ENCODE measurements at places on chromosomes 5 and 9. TPM values are rescaled to one million over a fixed set of nuclear protein-coding genes. Genes with fewer than 3 reads are reported as not detected.

Gene RLN2
- total RNA-seq, result not detected

Gene LRRC14B
- 0.48 TPM for total RNA-seq

DNA sequence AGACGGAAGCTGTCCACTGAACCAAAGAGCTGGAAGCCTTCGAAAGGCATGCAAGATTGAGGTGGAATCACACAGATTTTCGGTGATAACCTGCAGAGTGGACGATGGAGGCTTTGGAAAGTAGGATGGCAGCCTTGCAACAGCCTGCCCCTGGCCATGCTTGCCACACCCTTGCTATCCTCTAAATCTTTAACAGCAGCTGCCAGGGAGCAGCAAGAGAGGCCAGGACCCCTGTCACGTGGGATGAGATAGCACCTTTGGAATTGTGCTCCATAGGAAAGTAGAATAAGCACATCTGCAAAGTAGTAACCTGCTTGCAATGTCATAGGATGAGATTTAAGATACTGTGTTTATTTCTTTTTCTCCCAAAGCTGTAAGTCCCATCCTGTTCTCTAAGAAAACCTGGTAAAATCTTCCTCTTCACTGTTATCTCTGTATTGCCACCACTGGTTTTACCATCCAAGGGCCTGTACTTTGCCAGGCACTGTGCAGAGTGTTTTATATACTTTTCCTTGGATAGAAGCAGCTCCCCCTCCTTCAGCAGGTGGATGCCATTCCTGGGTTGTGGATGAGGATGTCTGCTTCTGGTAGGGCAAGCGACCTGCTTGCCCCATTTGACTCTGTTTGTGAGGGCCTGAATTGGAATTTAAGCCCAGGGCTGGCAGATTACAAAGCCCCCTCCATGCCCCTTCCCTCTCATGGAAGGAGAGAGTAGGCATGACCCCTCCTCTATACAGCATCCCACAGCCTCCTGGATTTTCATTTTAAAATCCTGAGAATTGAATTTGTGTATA, 10.1 kb downstream of the TRIO start:
- no peaks in the 10 kb centered on the region for H3K36me3 ChIP-seq
- no peak overlapping the region for H3K27ac ChIP-seq
- H3K4me3 ChIP-seq, result no peak overlapping the region

DNA sequence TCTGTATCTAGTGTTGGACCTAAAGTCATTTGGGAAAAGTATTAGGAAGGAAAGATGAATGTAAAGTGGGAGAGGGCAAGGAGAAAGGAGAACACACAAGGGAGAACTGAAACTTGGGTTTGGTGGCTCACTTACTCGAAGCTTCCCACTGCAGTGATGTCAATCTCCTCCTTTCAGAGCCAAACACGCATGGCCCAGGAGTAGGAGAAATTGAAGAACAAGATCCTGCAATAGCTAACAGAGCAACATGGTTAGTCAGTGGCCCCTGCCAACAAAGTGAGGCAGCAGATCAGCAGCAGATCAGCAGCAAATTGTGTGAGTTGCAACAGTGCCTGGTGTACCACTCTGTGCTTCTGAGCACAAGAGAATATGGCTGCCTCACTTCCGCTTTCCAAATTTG, 366.4 kb downstream of the PSAT1 start:
- H3K27me3 ChIP-seq, result no peaks in the 10 kb centered on the region
- no peak overlapping the region for H3K4me3 ChIP-seq
- no peak overlapping the region for H3K27ac ChIP-seq
- H3K36me3 ChIP-seq, result no peaks in the 10 kb centered on the region
- no peak for DNase-seq

DNA sequence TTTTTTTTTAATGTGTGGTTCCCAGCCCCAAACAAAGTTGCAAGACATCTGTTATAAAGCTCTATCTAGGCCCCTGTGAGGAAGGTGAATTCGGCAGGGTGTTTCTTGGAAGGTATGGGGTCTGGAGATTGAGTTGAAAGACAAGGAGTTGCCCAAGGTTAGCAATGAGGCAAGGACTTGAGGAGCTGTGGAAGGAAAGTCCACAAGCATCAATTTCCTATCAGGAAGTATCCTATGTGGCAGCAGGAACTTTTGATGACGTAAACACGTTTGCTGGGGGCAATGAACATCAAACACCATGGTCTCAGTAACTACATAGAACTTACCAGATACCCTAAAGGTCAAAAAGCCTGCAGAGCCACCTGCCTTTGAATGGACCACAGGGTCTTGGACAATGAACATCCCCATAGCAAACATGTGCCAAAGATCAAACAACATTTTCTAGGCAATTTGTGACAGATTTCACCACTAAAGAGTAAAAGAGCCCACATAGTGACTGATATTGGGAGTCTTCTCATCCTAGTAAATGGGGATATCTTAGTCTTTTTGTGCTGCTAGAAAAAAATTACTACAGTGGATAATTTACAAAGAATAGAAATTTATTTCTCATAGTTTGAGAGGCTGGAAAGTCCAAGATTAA, 145.1 kb downstream of the GCNT1 start:
- no peaks in the 10 kb centered on the region for H3K27me3 ChIP-seq

DNA sequence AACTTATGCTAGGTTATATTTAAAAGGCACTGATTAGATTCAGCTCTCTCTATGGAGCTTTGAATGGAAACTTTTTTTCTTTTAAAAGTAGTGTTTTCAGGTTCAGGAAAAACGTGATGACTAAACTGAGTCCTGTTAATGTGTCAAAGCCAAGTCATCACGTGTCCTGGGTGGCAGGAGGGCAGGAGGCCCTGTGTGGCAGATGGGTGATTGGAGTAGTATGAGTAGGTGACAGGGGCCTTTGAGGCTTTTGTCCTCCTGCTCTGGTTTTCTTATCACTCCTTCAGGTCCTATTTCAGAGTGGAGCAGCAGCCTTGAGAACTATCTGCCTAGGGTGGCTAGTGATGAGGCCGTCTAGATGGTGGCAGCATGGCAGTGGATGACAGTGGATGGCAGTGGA, 17.7 kb upstream of the CARTPT start:
- H3K27me3 ChIP-seq, result no peaks in the 10 kb centered on the region
- no peak overlapping the region for H3K4me3 ChIP-seq
- H3K27ac ChIP-seq, result no peak overlapping the region
- H3K36me3 ChIP-seq, result no peaks in the 10 kb centered on the region
- DNase-seq, result no peak

- H3K27me3 ChIP-seq, result 0 out of 2 replicates have a peak, but pooled peaks cover 3% of the 10 kb centered on the region
- H3K4me3 ChIP-seq, result no peak overlapping the region
- no peaks in the 10 kb centered on the region for H3K4me1 ChIP-seq
Measured at GRCh38 chr5:73095564-73096238, 24.7 kb upstream of the TMEM171 start.

GRCh38 chr5:80246995-80247729, 8.7 kb downstream of the SERINC5 start:
- H3K4me1 ChIP-seq, result peaks cover 25% of the 10 kb centered on the region
- H3K36me3 ChIP-seq, result no peaks in the 10 kb centered on the region
- no peaks in the 10 kb centered on the region for H3K27me3 ChIP-seq
